ENCODE measurements at places on chromosomes 13 and 19.

GRCh38 chr13:85498774-85499173 lies 300.4 kb downstream of the SLITRK6 start:
- DNase-seq: no peak

GRCh38 chr19:19304186-19304965 lies 15.9 kb downstream of the SUGP1 start:
- no peak for DNase-seq

GRCh38 chr13:49951754-49952535 lies 15.8 kb upstream of the SPRYD7 start:
- DNase-seq: no peak

GRCh38 chr13:38528986-38529385 lies 157.9 kb upstream of the FREM2 start:
- no peak for DNase-seq

DNA sequence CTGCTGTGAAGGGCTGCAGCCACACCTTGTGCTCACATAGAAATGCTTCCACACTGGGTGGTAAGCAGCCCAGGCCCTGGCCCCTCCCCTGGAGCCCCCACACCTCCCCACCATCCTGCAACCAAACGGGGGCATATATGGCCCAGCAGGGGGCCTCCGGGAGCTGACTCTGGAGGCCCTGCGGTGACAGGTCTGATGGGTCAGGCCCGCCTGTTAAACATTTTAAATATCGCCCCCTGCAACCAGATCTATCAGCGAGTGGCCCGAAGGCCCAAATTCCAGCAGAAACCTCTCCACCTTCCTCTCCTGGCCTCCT lies 48.0 kb upstream of the KATNAL1 start:
- DNase-seq: no peak
